ENCODE measurements at places on chromosomes 3 and 15.

- no peak for DNase-seq
- H3K27me3 ChIP-seq, result no peaks in the 10 kb centered on the region
- no peaks in the 10 kb centered on the region for H3K4me1 ChIP-seq
- H3K4me3 ChIP-seq, result no peak overlapping the region
Measured at GRCh38 chr3:141811348-141811747, 48.1 kb downstream of the GRK7 start.

GRCh38 chr3:20066850-20067617, 26.8 kb downstream of the KAT2B start:
- no peaks in the 10 kb centered on the region for H3K27me3 ChIP-seq
- no peak for DNase-seq
- peaks cover 60% of the 10 kb centered on the region for H3K4me1 ChIP-seq
- H3K27ac ChIP-seq, result peak overlapping the region; percentile 22
- H3K4me3 ChIP-seq, result no peak overlapping the region

- peaks cover 25% of the 10 kb centered on the region for H3K36me3 ChIP-seq
- DNase-seq, result peak; percentile 1
- H3K4me1 ChIP-seq, result peaks cover 15% of the 10 kb centered on the region
- H3K27me3 ChIP-seq, result no peaks in the 10 kb centered on the region
- peak overlapping the region; percentile 94 for H3K27ac ChIP-seq
- H3K4me3 ChIP-seq, result peak overlapping the region; percentile 90
Measured at GRCh38 chr3:196867155-196867506, 589 bp upstream of the SENP5 start.

GRCh38 chr3:170751899-170752293, 118.1 kb downstream of the RPL22L1 start:
- no peak overlapping the region for H3K4me3 ChIP-seq
- H3K36me3 ChIP-seq, result peaks cover 4% of the 10 kb centered on the region
- peaks cover 55% of the 10 kb centered on the region for H3K27me3 ChIP-seq

DNA sequence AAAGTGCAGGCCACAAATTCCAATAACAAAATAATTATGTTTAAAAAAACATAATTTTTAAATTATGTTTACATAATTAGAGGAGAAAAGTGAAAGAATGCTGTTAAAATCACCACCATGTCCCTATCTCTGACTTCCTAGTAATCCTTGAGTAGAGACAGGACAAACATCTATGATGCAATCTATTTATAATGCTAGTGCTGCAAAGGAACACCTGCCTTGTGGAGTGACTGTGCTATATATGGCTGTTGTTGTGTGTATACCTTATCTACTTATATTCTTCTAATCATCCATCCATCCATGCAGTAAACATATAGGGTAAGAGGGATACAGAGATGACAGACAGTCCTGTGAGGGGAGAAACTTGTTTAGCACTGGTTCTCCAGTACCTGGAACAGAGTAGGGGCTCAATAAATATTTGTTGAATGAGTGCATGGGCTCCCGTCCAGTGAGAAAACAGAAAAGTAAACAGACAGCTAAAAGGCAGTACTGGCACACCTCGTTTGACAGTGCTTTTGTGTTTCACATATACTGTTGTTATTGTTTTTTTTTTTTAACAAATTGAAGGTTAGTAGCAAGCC, 229.3 kb upstream of the UBE2E1 start:
- H3K36me3 ChIP-seq, result no peaks in the 10 kb centered on the region
- H3K4me3 ChIP-seq, result no peak overlapping the region
- DNase-seq, result no peak
- peaks cover 16% of the 10 kb centered on the region for H3K27me3 ChIP-seq
- no peaks in the 10 kb centered on the region for H3K4me1 ChIP-seq

- H3K27me3 ChIP-seq, result peaks cover 38% of the 10 kb centered on the region
- no peak overlapping the region for H3K27ac ChIP-seq
- no peak for DNase-seq
- H3K36me3 ChIP-seq, result no peaks in the 10 kb centered on the region
- no peaks in the 10 kb centered on the region for H3K4me1 ChIP-seq
- H3K4me3 ChIP-seq, result no peak overlapping the region
Measured at GRCh38 chr15:55703873-55704301, 39.1 kb downstream of the PRTG start.

GRCh38 chr3:116087426-116087825, 357.9 kb downstream of the LSAMP start:
- H3K4me1 ChIP-seq, result no peaks in the 10 kb centered on the region
- H3K27me3 ChIP-seq, result no peaks in the 10 kb centered on the region
- no peak for DNase-seq
- H3K36me3 ChIP-seq, result no peaks in the 10 kb centered on the region

- DNase-seq, result no peak
- H3K36me3 ChIP-seq, result peaks cover 19% of the 10 kb centered on the region
- H3K4me1 ChIP-seq, result peaks cover 27% of the 10 kb centered on the region
- no peak overlapping the region for H3K4me3 ChIP-seq
Measured at GRCh38 chr3:129855832-129856419, 37.6 kb downstream of the TMCC1 start.

DNA sequence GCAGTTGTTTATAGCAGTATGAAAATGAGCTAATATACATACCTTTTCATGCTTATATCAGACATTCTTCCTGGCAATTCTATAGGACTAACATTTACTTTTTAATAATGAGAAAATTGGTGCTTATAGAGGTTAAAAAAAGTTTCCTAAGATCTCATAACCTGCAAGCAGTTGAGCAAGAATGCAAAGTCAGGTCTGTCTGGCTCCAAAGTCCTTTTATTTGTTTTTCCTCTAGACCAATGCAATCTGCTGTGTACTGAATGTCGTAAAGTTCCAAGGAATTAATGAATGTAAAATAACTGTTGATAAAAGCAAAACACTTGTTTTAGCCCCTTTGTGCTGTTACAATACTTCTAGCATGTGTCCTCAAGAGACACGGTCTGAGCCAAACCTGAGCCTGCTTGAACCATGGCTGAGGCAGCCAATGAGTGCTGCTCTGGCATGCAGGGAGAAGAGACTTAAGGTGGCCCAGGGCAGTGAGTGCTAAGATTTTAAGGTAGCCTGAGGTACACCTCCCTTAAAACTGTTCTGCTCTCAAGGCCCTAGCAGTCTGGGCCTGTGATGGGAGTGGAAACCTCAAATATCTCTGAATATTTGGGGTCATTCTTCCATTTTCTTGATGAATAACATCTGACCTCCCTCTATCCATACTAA, 555.1 kb upstream of the NAALADL2 start:
- no peak overlapping the region for H3K4me3 ChIP-seq
- no peak overlapping the region for H3K27ac ChIP-seq
- no peaks in the 10 kb centered on the region for H3K27me3 ChIP-seq
- DNase-seq, result no peak

GRCh38 chr15:71294911-71295602, 179.8 kb downstream of the THSD4 start:
- no peak for DNase-seq
- H3K4me3 ChIP-seq, result no peak overlapping the region
- H3K27ac ChIP-seq, result no peak overlapping the region
- H3K36me3 ChIP-seq, result no peaks in the 10 kb centered on the region

DNA sequence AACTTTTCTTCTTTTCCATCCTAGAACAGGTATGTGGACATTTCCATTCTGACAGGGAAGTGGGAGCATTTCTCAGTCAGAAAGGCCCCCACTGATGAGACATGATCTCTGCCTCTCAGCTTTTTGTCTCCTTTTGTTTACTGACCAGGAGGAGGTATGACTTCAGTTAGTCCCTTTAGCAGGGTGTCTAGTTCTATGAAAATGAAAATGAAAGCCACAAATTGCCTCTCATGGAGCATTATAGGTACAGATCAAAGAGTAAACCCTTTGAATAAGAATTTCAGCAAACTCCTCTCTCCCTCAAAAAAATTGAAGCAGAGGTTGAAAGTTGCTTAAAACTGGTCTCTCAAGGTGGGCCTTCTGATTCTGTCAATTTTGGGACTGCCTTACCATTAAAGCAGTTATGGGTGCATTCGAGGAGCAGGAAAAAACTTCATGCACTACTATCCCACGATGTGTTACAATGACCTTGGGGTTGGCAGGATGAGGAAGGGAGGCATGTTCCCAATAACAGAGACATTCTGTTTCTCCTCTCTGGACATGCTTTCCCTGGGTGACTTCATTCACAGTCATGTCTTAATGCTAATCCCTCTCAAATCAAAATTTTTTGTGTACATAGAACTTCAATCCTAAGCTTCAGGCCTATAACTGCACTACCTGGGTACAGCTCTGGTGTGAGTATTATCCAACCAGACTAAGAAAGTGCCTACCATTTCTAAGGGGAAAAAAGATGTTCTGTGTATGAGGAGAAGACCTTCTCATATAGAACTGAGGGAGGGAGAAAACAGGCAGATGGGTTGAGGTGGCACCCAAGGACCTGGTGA, 50.6 kb upstream of the TBC1D23 start:
- H3K27me3 ChIP-seq, result peaks cover 4% of the 10 kb centered on the region
- no peak for DNase-seq
- no peaks in the 10 kb centered on the region for H3K36me3 ChIP-seq
- peak overlapping the region; percentile 55 for H3K4me3 ChIP-seq
- H3K27ac ChIP-seq, result peak overlapping the region; percentile 69

DNA sequence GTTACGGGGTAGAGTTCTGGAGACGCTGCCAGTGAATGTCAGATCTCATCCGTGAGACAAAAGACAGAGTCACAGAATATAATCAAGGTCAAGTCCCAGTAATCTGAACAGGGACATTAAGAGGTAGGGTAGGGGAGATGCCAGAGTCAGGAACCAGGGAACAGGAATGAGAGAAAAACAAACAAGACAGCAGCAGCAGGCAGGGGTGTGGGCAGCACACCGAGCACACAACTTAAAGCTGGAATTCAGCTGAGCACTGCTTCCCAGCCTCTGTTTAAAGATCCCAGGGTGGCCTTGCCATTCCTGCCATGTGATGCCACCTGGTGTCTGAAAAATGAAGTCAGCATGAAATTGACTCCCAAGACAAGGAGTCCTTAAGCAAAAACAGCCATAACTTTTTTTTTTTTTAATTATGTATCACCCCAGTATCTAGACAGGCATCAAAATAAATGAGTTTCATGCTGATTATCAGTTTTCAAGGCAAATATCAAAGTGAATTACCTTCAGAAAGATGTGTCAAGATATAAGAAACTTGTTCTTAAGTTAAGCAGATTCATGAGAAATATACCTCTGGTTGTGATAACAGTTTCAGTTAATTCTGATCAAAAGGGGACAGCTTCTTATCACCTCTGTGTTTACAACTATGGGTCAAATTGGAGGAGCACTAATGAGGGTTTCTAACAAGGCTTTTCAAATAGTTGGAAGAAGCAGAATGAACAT, 203.7 kb downstream of the SLC9A9 start:
- H3K36me3 ChIP-seq, result no peaks in the 10 kb centered on the region
- H3K27ac ChIP-seq, result no peak overlapping the region
- H3K4me1 ChIP-seq, result no peaks in the 10 kb centered on the region

- H3K27ac ChIP-seq, result no peak overlapping the region
- no peaks in the 10 kb centered on the region for H3K36me3 ChIP-seq
- no peaks in the 10 kb centered on the region for H3K4me1 ChIP-seq
- no peak for DNase-seq
- no peak overlapping the region for H3K4me3 ChIP-seq
- H3K27me3 ChIP-seq, result peaks cover 27% of the 10 kb centered on the region
Measured at GRCh38 chr3:197421021-197421420, 122.6 kb upstream of the DLG1 start.

GRCh38 chr3:10483364-10483675, 22.1 kb downstream of the ATP2B2 start:
- no peak for DNase-seq
- no peaks in the 10 kb centered on the region for H3K36me3 ChIP-seq
- no peak overlapping the region for H3K27ac ChIP-seq
- H3K4me3 ChIP-seq, result no peak overlapping the region

DNA sequence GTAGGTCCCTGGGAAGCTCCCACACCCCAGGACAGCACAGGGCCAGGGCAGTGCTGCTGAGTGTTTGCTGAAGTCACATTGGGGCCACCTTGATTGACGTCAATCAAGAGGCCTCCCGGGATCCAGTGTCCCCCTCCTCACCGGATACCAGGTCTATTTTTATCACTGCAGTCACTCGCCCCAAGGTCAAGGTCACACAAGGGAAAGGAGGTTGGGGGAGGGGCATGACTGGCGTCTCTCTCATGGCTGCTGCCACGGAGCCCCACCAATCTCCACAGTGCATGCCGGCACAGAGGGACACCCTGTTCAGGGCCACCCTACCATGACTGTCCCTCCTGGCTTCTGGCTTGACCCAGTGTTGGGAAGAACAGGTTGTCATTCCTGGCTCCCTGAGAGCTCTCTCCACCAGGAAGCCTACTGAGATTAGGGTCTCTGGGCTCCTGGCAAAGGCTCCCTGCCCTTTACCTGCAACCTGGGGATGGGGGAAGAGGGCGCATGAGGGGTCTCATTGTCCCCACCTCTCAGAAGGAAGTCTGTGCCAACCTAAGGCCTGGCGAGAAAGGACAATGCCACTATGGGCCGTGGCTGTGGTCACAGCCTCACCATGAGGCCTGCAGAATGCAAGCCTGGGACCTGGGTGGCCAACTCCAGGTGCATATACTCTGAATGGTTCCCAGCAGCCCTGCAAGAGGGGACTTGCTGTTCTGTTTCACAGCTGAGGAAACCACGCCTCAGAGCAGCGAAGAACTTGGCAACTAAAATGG, 1.5 kb downstream of the MYL3 start:
- H3K27ac ChIP-seq, result no peak overlapping the region
- no peak overlapping the region for H3K4me3 ChIP-seq
- no peaks in the 10 kb centered on the region for H3K36me3 ChIP-seq
- H3K4me1 ChIP-seq, result peaks cover 4% of the 10 kb centered on the region

DNA sequence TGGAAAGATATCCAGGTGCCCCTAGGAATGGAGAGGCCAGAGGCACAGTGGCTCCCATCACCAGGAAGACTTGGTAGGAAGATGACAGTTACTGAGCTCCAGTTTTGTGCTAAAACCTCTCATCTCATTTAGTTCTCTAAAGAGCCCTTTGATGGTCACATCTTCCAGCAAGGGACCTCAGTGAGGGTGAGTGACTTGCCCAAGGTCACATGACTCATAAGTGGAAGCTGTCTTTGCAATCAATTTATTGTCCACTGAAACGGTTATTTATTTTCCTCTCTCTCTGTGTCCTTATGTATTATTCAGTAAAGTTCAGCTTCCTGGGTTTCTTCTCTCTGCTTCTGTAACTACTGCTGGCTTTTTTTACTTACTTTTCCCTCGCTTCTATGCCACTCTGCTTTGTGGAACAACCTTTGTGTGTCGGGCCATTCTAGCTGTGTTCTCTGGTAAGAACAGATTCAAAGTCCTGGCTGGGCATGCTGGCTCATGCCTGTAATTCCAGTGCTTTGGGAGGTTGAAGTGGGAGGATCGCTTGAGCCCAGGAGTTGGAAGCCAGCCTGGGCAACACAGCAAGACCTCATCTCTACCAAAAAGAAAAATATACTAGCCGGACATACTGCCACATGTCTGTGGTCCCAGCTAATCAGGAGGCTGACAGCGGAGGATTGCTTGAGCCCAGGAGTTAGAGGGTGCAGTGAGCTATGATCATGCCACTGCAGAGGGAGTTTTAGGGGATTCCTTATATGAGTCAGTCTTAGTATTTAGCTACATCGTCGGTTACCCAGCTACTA, 55.9 kb downstream of the PDIA5 start:
- no peak for DNase-seq
- H3K4me1 ChIP-seq, result no peaks in the 10 kb centered on the region
- peaks cover 6% of the 10 kb centered on the region for H3K36me3 ChIP-seq
- H3K27ac ChIP-seq, result no peak overlapping the region

- H3K36me3 ChIP-seq, result peaks cover 27% of the 10 kb centered on the region
- H3K27ac ChIP-seq, result no peak overlapping the region
- no peaks in the 10 kb centered on the region for H3K4me1 ChIP-seq
- H3K27me3 ChIP-seq, result no peaks in the 10 kb centered on the region
Measured at GRCh38 chr3:196042673-196043072, 39.2 kb downstream of the TFRC start.
